Tongue (tissue), 3 donors: ENCODE measurements at places on chromosomes 12 and 14. TPM values are rescaled to one million over a fixed set of nuclear protein-coding genes. Genes with fewer than 3 reads are reported as not detected.

SYT10 gene
- total RNA-seq: 0.10 TPM

DIO2 gene
- 71.7 TPM for total RNA-seq

GPHN gene
- total RNA-seq: 26.7 TPM

GNB3 gene
- 5.8 TPM for total RNA-seq

SPTB gene
- 386 TPM for total RNA-seq
